Activated CD4-positive, CD25-positive, alpha-beta regulatory T cell treated with anti-CD3 and anti-CD28 coated beads, Interleukin-2, amount 50 U/mL, for 72 hours (primary cell): ENCODE measurements at places on chromosomes 5 and 9.
A peak's percentile ranks its signal among the peaks of the same experiment; 100 is the strongest.

DNA sequence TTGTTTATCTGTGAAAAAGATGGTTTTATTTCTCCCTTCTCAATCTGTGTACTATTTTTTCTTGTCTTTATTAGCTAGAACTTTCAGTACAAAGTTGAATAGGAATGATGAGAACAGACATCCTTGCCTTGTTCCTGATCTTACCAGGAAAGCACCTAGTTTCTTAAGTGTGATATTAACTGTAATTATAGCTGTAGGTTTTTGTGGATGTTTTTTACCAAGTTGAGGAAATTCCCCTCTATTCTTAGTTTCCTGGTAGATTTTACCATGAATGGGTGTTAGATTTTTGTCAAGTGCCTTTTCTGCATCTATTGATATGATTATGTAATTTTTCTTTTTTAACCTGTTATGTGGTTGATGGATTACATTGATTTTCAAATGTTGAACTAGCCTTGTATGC is 68.7 kb downstream of the KCNN2 start:
- DNase-seq, result no peak

DNA sequence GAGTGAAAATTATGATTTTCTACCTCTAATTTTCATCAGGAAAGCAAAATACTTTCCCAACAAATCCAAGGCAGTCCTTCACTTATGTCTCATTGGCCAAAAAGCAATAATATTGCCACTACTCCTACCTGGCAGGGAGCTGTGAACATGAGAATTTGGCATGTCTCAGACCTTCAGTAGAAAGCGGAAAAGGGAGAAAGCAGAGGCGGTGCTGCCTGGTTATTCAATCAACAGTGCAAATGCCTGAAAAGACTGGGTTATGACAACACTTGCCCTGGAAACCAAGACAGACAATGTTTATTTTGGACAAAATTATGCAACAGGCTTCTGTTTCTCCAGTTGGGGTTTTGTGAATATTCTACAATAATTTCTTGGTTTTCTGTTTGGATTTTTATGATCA is 194.4 kb downstream of the TAF11L14 start:
- no peak for DNase-seq

GRCh38 chr9:115615821-115616665 is 498.1 kb upstream of the TNC start:
- no peak for DNase-seq

DNA sequence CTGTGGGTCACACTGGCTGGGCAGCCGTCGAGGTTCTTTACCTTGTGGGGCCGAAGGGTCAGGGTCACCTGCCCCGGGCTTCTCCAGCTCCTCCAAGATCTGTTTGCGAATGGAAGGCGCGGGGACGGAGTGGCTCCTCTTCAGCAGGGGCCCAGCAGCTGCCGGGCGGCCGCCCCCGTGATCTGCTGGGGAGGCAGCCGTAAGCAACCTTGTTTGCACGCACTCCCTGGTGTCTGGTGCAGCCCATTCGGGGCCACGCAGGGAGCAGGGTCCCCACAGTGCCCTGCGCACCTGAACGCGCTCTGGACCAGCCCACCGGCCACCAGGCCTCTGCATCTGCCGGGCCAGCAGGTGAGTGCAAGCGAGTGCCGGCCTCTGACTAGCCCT is 34.9 kb downstream of the PNPLA7 start:
- no peak for DNase-seq

DNA sequence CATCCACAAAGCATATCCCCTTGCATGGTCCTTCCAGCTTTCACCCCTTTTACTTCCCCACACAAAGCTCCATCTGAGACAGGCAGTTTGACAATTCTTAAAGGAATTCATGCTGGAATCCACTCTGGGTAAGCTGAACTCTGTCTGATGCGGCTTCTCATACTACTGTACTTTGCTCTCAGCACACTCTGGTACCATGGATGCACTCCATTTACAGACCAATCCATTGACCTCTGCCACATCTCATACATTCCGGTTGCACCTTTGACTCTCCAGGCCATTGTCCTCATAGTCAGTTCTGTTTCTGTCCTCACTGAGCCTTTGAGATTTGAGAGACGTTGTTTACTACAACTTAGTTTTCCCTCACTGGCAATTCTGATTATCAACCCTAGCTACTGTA is 12.2 kb downstream of the SPATA9 start:
- no peak for DNase-seq

DNA sequence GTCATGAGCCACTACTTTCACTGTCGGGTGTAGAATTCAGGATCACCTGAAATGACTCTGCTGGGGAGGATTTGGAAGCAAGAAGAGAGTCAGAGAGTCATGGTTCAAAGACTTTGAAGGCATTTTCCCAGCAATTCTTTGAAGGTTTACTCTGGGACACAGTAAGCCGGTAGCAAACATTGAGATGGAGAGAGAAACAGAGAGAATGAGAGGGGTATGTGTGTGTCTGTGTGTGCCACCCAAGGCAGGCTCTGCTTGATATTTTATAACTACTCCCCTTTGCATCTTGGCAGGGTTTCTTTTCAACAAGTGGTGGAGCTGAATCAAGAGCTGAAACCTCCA is 89.8 kb downstream of the ANKRD55 start:
- no peak for DNase-seq

DNA sequence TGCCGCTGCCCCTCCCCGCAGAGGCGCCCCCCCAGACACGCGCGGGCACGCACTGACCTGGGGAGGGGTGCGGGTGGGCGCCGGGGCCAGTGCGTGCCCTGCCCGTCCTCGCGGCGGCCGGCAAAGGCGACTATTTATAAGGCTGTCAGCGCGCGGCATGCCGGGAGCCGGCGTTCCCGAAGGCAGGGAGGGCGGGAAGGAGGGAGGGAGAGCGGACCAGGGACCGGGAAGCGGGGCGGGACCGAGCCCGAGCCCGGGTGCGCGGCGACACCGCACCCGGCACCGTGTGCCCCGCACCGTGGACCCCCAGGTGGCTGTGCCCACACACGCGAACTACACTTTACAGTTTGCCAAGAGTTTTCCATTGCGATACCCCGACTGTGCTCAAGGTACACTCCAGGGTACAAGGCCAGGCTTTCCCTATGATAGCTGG is at the start of gene AK1:
Gene AK1 (minus strand): TSS at position 110 of the 433 bp plus-strand sequence. CDS start 3,058 bp downstream, outside the sequence.
- no peak for DNase-seq

DNA sequence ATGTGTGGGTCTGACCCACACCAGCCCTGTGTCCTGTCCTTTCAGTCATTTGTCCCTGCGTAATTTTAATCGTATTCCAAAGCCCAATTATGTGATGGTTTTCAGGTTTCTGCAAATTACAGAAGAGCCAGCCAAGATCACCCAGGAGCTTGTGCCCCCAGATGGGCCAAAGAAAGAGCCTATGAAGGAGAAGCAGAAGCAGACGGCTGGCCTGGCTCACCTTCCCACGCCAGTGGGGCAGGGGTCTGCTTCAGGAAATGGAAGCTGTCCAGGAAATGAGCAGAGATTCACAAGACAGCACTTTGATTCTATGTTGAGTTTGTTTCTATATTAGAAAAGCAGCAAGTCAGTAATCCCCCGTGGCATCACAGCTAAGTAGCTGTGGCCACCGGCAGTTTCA is 11.7 kb downstream of the S1PR3 start:
- no peak for DNase-seq

GRCh38 chr9:136045595-136046553 is 49.2 kb downstream of the NACC2 start:
- no peak for DNase-seq

DNA sequence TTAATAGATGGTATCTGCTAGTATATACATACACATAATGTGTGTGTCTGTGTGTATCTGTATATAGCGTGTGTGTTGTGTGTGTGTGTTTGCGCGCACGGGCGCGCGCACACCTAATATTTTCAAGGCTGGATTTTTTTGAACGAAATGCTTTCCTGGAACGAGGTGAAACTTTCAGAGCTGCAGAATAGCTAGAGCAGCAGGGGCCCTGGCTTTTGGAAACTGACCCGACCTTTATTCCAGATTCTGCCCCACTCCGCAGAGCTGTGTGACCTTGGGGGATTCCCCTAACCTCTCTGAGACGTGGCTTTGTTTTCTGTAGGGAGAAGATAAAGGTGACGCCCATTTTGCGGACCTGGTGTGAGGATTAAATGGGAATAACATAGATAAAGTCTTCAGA is 757 bp downstream of the FXN start:
- peak; percentile 41 for DNase-seq

DNA sequence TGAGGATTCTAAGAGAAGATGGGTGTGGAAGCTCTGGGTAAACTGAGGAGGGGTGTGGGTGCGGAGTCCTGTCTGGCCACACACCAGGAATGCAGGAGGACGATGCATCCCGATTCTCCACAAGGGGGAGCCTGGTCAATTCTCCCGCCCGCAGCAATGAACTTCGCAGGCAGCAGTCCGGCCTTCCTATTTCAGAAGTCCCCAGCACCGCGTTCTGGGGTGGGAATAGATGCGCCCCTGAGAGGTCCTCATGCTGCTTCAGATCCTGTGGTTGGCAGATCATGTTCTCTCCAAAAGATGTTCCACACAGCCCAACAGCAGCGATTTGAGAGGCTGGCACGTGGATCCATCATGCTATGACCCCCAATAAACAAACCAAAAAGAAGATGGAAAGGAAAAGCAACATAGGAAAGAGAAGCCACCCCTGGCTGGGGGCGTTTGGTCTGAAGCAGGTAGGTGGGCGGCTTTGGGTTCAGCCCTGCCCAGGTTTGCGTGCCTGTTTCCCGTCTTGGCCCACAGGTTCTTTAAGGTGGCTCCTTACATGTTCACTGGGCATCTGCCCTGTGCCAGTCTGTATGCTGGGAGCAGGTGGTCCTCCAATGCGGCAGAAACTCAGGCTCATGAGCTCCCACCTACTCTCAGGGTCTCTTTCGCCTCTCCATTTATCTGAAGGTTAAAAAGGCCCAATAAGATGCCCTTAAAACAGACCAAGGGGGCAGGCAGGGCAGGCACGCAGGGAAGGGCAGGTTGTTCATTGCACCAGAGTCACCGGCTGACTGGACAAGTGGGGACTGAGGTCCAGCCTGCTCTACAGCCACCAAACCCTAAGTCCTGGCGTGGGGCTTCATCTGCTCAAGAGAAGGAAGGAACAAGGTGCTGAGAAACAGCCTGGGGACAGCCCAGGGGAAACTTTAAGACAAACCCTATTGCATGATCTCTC is 171.6 kb downstream of the PAX5 start:
- DNase-seq, result no peak

- no peak for DNase-seq
Measured at GRCh38 chr5:143403334-143403592, 223 bp downstream of the NR3C1 start.

- DNase-seq, result peak; percentile 56
Measured at GRCh38 chr5:149730620-149731331, 666 bp downstream of the PPARGC1B start.

- DNase-seq, result no peak
Measured at GRCh38 chr9:27880635-27881034, 307.4 kb upstream of the C9orf72 start.

- no peak for DNase-seq
Measured at GRCh38 chr9:88017096-88017495, 42.8 kb upstream of the CDK20 start.

- DNase-seq, result no peak
Measured at GRCh38 chr5:57989378-57989777, 470.5 kb downstream of the PLK2 start.

GRCh38 chr5:149552553-149553160 is 1.4 kb upstream of the CSNK1A1 start:
- no peak for DNase-seq

DNA sequence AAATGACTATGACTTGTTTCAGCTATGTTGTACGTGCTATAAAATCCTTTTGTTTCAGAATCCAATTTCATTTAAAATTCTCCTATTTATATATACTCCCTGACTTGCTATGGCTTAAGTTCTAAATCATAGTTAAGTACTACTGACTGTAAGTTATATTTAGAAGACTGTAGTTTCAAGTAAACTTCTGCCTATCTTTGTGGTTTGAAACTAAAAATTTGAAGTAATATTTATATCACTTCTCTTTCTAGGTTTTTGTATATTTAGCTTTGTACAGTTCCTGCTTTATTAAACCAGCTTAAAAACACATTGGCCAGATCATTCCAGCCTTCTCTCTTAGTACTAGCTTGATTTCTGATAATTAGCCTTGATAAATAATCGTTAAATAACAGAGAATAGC is 196.3 kb downstream of the MLLT3 start:
- DNase-seq, result no peak
